Daoy (cell line): ENCODE measurements at places on chromosomes 2 and 18.

- no peak for DNase-seq
These were observed 54.5 kb downstream of the MEMO1 start for GRCh38 chr2:31956312-31956711.

DNA sequence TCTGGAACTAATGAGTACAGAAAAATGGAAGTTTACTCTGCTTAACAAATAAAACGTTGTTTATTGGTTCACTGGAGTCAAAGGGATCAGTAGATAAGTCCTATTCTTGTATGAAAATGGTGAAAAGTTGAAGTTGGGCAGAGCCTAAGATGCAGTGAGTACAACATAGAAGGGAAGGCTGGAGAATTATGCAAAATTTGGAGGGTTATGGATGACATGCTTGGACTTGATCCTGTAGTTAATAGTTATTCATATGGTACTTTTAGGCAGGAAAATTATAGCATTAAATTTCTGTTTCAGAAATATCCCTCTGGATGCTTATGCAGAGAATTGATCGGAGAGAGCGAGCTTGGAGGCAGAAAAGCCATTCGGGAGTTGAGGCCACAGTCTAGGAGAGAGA is 167.6 kb downstream of the KCNS3 start:
- no peak for DNase-seq

- DNase-seq: no peak
These were observed 247.4 kb upstream of the CHAC2 start for GRCh38 chr2:53519918-53520841.

GRCh38 chr2:65351234-65351947 is 81.0 kb downstream of the SPRED2 start:
- peak; percentile 54 for DNase-seq

DNA sequence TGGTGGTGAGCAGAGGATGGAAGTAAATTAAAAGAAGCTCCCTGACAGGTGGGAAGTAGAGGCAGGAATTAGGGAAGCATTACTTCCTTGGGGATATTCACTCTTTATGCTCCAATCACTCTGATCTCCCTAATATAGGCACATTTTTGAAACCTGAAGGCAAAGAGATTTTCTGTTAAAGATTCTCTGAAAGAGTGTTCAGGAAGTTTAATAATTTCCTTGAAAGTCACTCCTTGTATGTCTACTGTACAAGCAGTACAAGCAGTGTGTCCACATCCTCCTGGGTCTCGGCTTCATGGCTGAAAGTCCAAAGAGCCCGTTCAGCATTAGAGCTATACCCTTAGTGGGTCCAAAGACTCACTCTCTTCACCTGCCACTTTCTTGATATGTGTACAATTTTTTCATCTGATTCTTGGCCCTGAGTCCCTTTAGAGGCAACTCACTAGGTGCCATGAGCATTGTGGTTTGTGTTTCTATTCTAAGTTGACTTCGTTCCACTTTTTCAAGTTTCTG is 60.2 kb downstream of the AAK1 start:
- no peak for DNase-seq

DNA sequence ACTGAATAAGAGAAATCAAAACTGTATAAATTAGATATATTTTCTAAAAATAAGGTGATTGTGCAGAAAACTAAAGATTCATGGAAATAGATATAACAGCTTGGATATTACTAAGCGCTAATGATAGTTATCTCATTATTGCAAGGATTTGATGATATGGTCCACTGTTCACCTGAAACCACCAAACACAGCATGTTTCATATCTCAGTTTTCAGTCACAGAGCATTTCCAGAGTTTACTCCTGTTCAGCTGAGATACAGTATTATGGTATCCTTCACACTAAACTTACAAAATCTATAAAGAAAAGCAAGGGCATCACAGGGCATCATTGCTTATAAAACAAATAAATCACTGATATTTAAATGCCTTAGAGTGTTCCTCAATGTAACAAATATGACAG is 591.6 kb downstream of the ERBB4 start:
- DNase-seq: no peak

- DNase-seq: no peak
These were observed 107.1 kb upstream of the TPO start for GRCh38 chr2:1306014-1306686.

- peak; percentile 65 for DNase-seq
These were observed 3.9 kb downstream of the WIPF1 start for GRCh38 chr2:174593574-174594203.
